ENCODE measurements at places on chromosomes 12 and 14. TPM values are rescaled to one million over a fixed set of nuclear protein-coding genes. Genes with fewer than 3 reads are reported as not detected.

- DNase-seq = no peak
These were observed 102.3 kb upstream of the DIO3 start for GRCh38 chr14:101458741-101459550.

GRCh38 chr14:99724939-99725773 is 41.1 kb downstream of the CYP46A1 start:
- DNase-seq = no peak

- no peak for DNase-seq
These were observed 5.2 kb downstream of the TRAFD1 start for GRCh38 chr12:112130441-112130998.

The RIMBP2 gene
- under 0.01 TPM for total RNA-seq

The ZFHX2 gene
- 0.66 TPM for total RNA-seq

The KLHL33 gene
- total RNA-seq = 0.64 TPM

The ARF3 gene
- total RNA-seq = 75.2 TPM

Data from breast epithelium (tissue), 4 donors.